ENCODE measurements at places on chromosomes 11 and 22.
A peak's percentile ranks its signal among the peaks of the same experiment; 100 is the strongest.

GRCh38 chr22:20244691-20245576, 23.2 kb downstream of the RTN4R start:
- peak; percentile 33 for DNase-seq

GRCh38 chr11:119666463-119667131, 62.4 kb downstream of the NECTIN1 start:
- peak; percentile 46 for DNase-seq

GRCh38 chr11:43974830-43975229, 32.4 kb downstream of the C11orf96 start:
- DNase-seq, result no peak

- no peak for DNase-seq
Observed at GRCh38 chr11:15629690-15630321, 515.1 kb downstream of the INSC start.

- peak; percentile 72 for DNase-seq
Observed at GRCh38 chr22:49354516-49355210, 473.0 kb downstream of the BRD1 start.

DNA sequence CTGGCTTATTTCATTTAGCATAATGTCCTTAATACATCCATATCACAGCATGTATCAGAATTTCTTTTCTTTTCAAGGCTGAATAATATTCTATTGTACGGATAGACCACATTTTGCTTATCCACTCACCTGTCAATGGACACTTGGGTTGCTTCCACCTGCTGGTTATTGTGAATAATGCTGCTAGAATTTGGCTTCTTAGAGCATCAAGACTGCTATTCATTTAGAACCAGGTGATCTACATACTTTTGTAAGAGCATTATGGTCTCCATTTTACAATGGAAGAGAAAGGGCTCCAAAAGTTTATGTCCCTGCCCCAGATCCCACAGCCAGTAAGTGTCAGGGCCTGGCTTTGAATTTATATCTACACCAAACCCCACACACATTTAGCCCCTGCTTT, 100.7 kb upstream of the CD82 start:
- DNase-seq, result no peak

DNA sequence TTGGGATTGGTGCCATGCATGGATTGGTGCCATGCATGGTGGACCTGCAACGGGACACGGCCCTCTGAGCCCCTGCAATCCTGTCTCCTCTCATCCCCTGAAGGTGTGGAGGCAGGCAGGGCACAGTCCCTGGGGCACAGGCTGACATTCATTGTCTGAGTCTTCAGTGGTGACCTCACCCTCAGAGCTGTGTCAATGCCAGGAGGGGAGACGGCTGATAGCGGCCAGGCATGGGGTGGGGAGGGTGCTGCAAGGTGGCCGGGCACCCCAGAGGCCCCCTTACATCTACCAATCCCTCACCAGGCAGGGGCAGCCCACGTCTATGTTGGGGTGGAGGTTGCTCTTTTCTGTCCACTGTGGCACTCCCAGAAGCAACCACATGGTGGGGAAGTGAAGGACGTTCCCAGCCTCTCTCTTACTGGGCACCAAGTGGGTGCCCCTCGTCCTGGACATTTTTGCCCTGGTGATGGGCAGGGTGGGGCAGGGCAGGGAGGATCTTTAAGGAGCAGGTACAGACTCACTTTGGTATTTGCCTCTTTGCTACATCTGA, 47.6 kb downstream of the NECTIN1 start:
- DNase-seq, result no peak

- DNase-seq, result no peak
Observed at GRCh38 chr11:45193695-45194094, 47.3 kb downstream of the PRDM11 start.

- peak; percentile 68 for DNase-seq
Observed at GRCh38 chr11:110715541-110715940, 3.3 kb upstream of the ARHGAP20 start.

DNA sequence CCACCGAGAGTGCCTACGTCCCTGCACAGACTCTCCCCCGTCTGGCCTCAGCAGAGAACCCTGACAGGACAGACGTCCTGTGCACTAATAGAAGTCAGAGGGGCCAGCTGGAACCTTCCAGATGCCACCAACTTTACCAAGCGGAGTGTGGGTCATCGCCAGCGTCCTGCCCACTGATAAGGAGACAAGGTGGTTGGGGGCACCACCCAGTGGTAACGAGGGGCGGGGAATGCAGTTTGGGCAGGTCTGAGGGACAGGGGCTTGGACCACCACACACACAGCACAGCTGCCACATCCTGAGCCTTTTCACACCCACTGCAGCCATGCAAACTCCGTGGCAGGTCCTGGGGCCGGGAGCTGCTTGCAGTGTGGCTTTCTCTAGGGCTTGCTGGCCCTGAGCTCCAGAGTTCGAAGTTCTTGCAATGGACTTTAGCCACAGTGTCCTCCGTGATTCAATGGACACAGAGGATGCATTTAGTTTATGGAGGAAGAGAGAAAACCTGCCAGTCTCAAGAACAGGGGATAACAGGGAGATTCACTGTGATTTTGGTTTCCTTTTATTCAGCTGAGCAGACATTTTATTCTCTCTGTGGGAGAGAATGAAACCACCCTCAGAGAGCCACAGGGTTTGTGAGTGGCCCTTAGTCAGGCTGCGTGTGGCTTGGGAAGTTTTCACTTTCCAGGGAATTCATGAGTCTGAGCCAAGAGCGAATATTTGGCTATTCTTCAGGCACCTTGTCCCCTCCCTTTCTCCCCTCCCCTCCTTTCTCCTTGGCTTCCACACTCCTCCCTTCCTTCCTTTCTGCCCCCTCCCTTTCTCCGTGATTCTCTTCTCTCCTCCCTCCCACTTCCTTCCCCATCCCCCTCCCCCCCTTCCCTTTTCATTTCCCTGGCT, 13.1 kb downstream of the MRGPRG start:
- DNase-seq, result peak; percentile 25

DNA sequence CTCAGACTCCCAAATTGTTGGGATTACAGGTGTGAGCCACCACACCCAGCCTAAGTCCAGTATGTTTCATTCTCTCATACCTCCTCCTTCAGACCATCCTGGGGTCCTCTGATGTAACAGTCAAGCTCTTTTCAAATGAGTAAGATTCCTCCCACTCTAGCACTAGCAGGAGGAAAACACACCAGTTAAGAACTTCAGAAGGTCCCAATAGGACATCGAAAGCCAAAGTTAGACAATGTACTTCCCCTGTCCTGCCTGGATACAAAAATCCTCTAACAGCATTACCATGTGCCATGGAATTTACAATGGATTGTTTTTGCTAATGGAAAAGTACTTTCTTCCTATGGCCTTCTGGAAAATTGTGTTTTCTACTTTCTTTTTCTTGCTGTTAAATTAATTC, 67.1 kb downstream of the CCDC34 start:
- DNase-seq, result no peak

GRCh38 chr11:77063407-77063806, 3.4 kb upstream of the CAPN5 start:
- no peak for DNase-seq

DNA sequence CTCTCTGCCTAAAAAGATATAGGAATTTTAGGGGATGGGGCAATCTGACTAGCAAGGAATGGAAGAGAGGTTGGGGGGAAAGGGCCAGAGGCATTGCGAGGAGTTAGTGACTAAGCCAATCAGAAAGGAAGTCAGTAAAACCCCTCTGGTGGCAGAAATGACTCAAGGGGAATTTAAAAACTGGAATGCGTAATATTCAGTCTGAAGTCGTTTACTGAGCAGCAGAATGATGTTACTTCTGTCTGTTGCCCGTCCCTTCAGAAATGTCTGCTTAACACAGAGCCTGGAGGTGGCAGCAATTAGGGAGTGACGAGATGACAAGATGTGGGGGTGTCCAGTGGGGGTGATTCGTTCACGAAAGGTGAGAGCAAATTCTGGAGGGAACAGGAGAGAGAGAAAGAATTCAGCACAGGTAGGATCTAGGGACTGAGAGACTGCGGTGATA, 107.7 kb upstream of the CLMP start:
- peak; percentile 77 for DNase-seq

DNA sequence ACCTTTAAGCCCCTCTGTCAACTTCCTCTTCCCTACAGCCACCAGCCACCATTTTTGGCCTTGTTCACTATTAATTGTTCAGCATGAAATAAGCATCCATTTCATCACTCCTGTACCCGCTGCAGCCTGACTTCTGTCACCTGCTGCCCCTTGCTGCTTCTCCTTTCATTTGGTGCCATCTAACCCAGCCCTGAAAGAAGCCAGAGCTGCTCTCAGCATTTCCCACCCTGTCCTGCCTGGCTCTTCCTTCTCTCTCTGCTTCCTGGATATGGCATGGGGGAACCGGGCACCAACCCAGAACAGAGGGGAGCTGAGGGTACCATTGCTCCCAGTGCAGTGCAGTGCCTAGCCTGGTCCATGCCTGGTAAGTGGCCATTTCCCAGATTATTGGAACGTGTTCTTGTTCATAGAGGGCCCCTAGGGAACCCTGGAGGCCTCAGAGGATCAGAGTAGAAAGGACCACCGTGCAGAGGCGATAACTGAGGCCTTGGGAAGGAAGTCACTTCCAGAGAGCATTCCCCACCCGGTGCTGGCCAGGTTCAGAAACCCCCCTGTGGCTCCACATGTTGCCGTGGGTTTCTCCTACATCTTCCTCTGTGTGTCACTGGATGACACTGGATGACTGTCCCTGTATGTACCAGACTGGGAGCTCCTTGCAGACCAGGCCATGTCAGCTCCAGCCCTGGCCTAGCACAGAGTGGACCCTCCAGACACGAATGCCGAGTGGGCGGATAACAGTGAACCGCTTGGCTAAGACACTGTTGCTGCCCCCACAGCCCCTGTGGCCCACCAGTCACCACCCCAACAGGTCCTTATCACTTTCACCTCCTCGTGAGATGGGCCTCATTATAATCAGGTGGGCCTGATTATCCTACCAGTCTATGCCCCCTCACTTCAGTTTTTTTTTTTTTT, 4.7 kb downstream of the YDJC start:
- no peak for DNase-seq

DNA sequence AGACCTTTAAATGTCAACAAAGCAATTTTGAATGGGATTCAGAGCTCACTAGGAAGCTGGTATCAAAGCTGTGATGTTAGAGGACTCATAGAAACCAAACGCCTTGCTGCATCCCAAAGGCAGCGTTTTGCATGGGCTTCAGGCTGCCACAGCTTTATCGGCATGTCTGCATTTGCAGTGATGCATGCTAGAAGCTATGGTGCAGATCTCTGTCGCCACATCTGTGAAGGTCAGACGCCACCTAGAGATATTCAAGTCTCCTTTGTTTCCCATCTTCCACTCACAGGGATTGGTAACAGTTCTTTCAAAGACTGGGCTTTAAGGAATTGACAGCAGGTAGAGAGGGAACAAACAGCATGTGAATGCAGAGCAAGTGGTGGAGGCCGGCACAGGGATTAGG, 47.8 kb downstream of the NTM start:
- no peak for DNase-seq

DNA sequence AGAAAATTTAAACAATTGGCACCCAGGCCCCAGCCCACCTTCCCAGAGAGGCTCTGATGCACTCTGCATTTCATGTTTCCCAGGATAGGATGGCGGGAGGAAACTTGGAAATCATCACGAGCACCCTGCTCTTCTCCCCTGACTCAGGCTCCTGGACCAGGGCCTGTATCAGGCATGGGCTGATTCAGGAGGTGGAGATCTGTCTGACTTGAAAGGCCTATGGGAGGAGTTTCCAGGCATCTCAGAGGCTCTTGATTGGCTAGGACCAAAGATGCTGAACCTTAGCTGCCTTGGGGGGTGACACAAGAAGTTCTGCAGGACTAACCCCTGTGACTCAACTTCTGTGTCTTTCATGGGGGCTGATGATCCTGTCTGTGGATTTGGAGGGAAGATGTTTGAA, 106.2 kb downstream of the PKNOX2 start:
- peak; percentile 69 for DNase-seq

DNA sequence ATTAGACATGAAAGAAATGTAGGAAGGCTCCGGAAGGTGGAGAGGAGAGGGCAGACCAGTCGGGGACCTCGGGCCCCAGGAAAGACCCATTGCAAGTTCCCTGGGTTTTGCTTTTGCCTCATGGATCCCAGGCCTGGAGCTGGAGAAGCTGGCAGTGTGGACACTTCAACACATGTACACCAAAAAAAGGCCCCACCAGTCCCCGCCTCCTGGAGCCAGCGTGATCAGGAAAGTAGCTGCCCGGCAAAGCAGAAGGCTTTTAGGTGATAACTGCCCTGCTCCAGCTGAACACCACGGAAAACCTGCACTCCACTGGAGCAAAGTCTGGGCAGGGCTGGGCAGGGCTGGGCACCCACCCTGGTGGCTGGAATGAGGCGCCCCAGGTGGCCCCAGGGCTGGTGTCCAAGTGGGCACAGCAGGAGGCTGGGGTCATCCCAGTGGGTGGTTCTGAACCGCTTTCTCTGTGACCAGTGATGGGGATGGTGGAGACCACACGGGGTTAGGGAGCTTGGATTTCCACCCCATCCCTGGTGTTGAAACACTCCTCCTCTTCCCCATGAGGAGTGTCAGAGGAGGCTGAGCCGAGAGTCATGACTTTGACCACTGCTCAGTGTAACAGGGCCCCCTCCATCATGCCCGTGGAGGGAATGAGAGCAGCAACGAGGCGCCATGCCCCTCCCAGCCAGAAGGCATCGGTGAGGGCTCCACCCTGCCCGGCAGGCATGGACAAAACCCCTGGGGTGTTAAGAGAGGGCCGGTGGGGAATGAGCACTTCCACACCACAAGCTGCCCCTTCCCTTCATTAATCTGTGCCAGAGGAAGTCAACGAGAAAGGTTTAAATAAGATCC, 16.9 kb upstream of the MUC5AC start:
- DNase-seq, result no peak

- no peak for DNase-seq
Observed at GRCh38 chr11:10440401-10440800, 14.7 kb upstream of the AMPD3 start.

Data from fibroblast of skin of scalp (primary cell).